B cell (primary cell): ENCODE measurements at places on chromosomes 12 and 14.

GRCh38 chr12:11134305-11134704 is at the start of gene TAS2R30:
Gene TAS2R30, minus strand, starts transcription at chr12:11134644. Its CDS starts 400 bp downstream, at chr12:11134244.
- no peak for DNase-seq

- DNase-seq: no peak
Measured at GRCh38 chr14:23114120-23114458, 5.0 kb downstream of the CEBPE start.

DNA sequence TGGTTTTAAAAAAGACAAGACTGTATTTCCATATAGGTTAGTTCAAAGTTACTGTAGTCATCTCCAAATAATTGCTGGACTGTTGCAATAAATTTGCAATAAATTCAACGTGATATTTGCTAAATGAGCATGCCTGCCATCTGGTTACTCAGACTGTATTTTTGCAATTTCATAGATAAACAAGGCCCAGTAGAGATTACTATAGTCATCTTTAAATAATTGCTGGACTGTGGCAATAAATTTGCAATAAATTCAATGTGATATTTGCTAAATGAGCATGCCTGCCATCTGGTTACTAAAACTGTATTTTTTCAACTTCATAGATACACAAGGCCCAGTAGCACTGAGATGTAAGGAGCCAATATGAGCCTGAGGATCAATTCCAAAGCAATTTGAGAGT is 5.6 kb downstream of the NTN4 start:
- DNase-seq: no peak

- DNase-seq: no peak
Measured at GRCh38 chr14:67313153-67313552, 46.5 kb downstream of the ATP6V1D start.

DNA sequence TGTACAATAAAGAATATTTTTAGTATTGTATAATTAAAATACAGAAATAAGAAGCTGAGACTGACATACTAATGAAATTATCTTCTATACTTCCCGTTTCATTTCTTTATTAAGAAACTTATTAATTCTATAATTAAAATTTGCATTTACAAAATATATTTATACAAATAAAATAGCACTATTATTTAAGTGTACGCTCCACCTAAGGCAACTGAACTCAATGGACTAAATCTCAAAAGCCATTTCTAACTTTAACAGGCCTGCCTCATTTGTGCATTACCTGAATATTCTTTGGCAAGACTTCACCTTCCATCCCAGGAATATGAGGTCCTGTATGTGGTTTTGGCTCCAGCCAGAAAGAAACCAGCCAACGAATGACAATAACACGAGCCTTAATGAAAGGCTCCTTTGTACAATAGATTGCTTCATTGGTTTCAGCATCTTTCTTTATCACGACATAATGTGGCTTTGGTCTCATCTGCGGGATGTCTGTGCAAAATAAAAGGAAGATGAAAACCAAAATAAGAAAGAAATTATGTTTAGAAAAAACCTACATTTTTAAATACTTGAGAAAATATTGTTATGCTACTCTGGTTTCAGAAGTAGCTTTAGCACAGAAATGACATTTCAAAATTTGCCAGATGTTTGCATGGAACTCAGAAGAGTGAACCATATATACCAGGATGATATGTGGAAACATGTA is 58.7 kb downstream of the RALGAPA1 start:
- no peak for DNase-seq

GRCh38 chr14:70780396-70781075 is 28.8 kb downstream of the MAP3K9 start:
- DNase-seq: peak; percentile 84
